ENCODE measurements at places on chromosomes 13 and 19.

DNA sequence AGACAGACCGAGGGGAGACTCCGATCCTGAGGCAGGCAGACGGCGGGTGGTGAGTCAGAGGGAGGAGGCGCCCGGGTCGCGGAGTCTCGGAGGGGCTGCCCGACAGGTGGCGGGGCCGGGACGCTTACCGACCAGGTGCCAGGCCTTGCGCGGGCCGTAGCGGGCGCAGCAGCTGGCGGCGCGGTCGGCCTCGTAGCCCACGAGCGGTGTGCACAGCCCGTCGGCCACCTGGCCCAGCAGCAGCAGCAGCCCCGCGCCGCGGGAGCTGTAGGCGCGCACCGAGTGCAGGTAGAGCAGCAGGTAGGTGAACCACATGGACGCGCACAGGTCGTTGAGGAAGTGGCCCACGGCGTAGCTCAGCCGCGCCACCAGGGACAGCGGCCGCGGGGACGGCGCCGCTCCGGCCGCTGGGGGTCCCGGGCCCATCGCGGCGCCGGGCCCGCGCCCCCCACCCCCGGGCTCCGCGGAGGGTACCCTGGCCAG lies 367 bp downstream of the MFSD12 start:
- DNase-seq: peak; percentile 59

DNA sequence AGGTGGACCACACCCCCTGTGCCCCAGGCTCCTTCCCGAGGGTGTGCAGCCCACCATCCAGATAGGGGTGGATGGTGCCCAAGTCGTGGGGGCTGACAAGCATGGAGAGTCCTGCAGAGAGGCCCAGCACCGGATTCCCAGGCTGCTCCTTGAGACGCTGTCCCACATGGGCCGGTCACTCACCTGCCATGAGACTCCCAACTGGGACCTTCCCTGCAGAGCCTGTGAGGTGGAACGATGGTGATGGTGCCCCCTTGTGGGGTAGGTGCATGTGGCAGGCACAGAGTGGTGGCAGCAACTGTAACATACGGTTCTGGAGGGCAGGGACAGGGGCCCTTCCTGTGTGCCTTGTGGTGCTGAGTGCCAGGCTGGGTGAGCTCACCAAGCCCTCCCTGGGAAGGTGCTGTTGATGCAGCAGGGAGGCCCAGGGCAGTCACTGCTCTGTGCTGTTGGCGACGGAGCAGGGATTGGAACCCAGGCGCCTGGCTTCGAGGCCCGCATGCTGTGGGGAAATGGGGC lies 33.1 kb downstream of the PPP1R37 start:
- DNase-seq: peak; percentile 64

- peak; percentile 65 for DNase-seq
Measured at GRCh38 chr19:39401549-39402345, 4.9 kb upstream of the ZFP36 start.

GRCh38 chr13:102881819-102882686 lies 36.2 kb downstream of the ERCC5 start:
- no peak for DNase-seq

DNA sequence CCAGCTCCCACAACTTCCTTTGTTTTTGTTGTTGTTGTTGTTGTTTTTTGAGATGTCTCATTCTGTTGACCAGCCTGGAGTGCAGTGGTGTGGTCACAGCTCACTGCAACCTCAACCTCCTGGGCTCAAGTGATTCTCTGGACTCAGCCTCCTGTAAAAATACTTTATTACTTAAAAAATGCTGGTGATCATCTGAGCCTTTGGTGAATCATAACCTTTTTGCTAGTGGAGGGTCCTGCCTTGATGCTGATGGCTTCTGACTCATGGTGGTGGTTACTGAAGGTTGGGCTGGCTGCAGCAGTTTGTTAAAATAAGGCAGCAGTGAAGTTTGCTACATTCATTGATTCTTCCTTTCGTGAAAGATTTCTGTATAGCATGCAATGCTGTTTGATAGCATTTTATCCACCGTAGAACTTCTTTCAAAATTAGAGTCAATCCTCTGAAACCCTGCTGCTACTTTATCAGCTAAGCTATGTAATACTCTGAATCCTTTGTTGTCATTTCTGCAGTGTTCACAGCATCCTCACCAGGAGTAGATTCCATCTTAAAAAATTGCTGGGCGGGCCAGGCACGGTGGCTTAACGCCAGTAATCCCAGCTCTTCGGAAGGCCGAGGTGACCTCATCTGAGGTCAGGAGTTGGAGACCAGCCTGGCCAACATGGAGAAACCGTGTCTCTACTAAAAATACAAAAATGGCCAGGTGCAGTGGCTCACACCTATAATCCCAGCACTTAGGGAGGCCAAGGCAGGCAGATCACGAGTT lies 18.0 kb downstream of the ARHGAP35 start:
- DNase-seq: peak; percentile 94

DNA sequence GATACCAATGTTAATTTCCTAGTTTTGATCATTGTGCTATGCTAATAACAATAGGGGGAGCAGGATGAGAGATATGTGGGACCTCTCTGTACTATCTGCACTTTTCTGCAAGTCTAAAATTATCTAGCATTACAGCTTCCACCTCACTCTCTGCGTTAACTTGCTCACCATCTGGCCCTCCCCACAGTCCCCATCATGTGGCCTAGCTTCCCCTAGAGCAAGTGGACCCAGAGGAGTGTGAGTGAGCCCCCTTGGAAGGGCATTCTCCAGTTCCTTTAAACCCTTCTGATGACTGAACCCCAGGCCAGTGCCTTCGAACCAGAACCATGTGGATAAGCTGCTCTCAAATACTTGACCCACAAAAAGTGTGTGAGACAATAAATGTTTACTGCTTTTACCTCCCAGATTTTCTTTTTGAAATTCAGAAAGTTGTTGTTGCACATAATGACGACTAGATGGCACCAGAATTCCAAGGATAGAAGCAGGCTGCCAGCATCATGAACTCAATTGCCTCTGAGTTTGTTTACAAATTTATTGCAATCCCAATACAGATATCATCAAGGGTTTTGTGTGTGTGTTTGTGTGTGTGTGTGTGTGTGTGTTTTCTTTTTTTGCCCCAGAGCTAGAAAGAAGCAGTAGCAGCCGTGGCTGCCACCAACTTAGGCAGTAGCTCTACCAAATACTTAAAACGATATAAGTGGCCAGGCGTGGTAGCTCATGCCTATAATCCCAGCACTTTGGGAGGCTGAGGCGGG lies 49.0 kb upstream of the ZNF780A start:
- DNase-seq: peak; percentile 56

GRCh38 chr13:24006520-24007248 lies 109.4 kb upstream of the C1QTNF9B start:
- DNase-seq: no peak

- no peak for DNase-seq
Measured at GRCh38 chr19:46402725-46403124, 10.6 kb downstream of the CCDC8 start.

- DNase-seq: no peak
Measured at GRCh38 chr19:51694318-51695085, 1.4 kb downstream of the SPACA6 start.

DNA sequence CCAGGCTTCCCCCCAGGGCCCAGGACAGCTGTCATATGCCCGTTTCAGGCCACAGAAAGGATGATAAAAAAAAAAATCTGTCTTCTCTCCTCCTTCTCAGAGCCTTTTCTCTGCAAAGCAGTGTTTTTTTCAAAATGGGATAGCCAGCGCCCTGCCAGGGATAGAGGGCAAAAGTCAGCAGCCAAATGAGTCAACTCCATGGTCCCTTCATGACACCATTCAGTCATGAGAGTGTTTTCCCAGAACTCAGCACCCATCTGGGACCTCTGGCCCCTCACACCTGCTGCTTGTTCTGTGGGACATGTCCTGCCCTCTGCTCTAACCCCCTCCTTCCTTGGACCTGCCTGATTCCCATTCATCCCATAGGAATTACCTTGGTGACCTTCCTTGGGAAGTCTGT lies 95.0 kb downstream of the CYSLTR2 start:
- no peak for DNase-seq
